ENCODE measurements at places on chromosomes 1 and 21. TPM values are rescaled to one million over a fixed set of nuclear protein-coding genes. Genes with fewer than 3 reads are reported as not detected.

The CRNN gene
- not detected for total RNA-seq

The CCDC185 gene
- total RNA-seq, result not detected

The TTC24 gene
- total RNA-seq, result not detected

DNA sequence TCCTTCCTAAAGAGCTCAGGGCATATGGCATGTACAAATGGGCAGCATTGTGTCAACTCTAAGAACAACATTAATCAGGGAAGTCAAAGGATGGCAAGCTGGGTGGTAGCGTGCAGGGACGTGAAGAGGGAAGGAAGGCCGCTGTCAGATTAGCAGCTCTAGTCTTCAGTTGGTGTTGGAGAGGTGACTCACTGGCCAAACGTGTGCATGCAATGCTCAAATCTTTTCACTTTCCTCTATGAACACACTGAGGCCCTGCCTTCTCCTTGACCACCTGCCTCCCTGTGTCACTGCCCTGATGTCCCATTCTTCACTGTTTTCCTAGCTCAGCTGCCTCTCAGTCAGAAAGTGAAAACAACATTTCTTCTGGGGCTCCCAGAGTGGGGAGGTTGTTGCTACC is 5.9 kb upstream of the PIGR start:
- no peak for DNase-seq

The CHODL gene
- total RNA-seq, result 2.9 TPM

GRCh38 chr1:202998836-202999750 is 8.1 kb upstream of the TMEM183A start:
- peak; percentile 78 for DNase-seq

- DNase-seq, result peak; percentile 92
Observed at GRCh38 chr1:40612345-40612831, 53.1 kb downstream of the RIMS3 start.

GRCh38 chr1:177710696-177711620 is 258.9 kb downstream of the SEC16B start:
- DNase-seq, result peak; percentile 61

The HSPA6 gene
- total RNA-seq, result not detected

- DNase-seq, result no peak
Observed at GRCh38 chr1:106956721-106957120, 99.8 kb upstream of the PRMT6 start.

DNA sequence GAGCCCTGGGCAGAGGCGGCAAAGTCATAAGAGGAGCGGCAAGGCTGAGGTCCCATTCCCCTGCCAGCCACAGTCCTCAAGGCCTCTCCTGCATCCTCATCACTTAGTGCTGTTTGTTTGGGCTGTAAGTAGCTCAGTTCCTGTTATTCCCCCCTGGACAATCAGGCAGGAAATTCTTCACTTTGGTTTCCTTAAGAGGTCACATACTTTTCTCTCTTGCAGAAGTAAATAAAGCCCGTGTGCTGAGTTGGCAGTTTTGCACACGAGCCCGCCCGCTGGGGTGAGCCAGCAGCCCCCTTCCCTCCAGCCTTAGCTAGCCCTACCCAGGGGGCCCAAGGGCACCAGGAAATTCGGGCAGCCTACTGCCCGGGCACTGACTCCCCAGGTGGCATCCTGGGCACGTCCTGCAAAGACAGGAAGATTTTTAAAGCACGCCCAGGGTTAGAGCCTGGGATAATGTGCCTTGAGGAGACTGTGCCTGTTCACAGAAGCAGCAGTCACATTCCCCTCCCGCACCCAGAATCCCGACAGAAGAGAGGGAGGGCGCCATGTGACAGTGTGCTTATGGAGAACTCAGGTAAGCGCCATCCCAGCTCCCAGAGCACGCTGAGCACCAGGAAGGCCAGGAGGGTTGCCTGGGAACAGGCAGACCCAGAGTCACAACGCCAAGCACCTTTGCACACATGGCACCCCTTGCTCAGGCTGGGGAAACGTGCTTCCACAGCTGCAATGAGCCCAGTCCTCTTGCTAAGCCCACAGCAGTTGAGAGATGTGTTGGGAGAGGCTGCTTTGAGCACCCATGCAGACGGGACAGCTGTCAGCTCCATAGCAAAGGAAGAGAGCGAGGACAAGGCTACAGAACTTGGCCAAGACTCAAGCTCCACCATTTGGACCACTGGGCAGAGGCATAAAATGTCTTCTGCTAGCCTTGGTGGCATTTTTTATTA is 144.5 kb upstream of the TMEM51 start:
- DNase-seq, result no peak

DNA sequence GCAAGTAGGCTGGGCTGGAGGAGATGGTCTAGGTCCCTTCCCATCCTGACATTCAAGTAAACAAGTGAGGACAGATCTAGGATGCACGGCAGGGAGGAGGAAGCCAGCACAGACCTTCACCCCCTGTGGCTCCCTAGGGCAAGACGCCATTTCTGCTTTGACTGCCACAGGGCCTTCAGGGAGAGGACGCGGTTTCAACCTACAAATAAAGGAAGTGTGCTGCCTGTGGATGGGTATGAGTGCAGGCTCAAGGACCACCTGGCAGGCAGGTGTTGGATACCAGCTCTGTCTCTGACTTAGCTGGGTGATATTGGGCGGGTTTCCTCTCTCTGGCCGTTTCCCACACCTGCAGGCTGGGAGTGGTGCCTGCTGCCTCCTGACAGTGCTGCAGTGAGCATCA is 16.2 kb downstream of the SLC2A1 start:
- peak; percentile 48 for DNase-seq

DNA sequence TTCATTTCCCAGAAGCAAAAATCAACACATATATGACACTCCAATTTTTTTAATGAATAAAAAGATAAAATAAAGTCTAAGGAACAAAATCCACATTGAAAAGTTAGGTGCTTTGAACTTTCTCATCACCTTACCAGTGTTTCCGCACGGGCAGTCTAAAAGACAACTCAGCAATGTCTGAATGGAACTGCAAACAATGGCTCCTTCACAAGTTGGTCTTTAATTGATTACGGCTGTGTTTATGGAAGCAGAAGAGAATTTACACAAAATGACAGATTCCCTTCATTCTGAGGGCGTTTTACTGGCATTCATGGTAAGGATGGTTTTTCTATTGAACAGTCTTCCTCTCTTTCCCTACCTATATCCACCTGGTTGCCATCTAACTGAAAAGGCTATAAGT is 65.0 kb upstream of the RNPC3 start:
- DNase-seq, result no peak

GRCh38 chr1:179012038-179012437 is 13.7 kb upstream of the FAM20B start:
- DNase-seq, result no peak

DNA sequence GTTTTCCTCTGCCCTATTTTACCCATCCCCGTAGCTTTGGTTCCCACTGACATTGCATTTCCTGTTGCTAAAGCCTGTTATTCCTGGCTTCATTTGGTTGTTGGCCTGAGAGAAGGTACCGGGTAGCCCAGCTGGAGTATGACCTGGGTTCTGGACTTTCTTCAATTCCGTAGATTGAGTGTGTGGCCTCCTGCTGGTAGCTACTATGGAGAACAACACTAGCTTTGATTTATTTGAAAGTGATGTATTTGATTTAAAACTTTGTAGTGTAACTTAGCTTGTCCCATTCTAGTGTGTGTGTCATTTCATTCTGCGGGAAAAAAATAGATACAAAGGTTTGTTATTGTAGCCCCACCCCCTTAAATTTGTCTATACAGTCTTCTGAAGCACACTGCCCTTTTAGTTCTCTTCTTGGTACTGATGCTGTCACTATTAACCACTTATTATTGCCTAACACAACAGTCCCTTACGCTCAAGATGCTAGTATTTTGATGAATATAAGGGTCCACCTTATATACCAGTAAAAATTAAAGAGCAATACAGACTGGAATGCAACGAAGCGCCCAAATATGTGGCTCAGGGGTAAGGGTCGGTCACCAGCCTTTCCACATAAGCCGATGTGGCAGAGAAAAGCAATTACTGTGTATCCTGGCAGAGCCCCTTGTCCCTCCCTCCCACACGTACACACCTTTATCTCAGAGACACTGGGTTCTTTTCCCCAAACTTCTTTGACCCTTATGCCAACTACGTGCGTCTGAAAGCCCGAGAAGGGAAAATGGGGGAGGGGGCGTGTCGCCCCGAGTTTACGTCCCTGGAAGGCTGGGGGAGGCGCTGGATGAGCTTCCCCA is 643 bp upstream of the MOV10 start:
- no peak for DNase-seq
